ENCODE measurements at places on chromosomes 16 and 17.

GRCh38 chr17:73168667-73169066 is 3.9 kb downstream of the SSTR2 start:
- no peak for DNase-seq

DNA sequence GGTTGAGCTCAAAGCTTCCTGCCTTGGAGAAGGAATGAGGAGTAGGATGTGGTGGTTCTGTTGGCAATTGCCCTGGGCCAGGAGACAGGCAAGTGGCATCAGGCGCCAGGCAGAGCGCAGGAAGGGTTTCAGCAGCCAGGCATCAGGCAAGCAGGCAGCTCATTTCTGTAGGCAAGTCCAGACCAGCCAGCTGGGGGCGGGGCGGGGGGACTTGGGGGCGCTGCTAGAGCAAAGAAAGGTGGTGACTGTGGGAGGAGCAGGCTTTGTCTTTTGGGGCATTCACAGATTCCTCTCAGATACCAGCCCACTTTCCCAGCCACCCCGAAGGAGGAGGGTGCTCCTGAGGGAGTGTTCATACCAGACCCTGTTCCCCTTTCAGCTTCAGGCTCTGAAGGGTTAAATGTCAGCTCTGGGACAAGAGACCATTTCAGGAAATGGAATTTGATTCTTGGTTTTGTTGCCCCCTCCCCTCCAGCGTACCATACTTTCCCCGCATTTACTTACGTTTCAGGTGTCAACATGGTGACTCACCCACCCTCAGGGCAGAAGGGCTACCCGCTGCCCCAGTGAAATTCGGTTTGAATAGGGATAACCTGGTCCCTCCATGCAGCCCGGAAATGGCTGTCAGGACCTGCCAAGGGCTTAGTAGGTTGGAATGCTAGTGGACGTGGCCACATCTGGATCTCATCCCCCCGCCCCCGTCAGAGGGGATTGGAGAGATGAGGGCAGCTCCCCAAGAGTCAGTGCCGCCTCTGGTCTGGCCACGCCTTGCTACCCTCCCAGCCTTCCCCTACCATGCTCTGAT is 13.2 kb downstream of the NGFR start:
- DNase-seq, result no peak

- no peak for DNase-seq
Observed at GRCh38 chr16:14364386-14365199, 265.5 kb downstream of the PARN start.

DNA sequence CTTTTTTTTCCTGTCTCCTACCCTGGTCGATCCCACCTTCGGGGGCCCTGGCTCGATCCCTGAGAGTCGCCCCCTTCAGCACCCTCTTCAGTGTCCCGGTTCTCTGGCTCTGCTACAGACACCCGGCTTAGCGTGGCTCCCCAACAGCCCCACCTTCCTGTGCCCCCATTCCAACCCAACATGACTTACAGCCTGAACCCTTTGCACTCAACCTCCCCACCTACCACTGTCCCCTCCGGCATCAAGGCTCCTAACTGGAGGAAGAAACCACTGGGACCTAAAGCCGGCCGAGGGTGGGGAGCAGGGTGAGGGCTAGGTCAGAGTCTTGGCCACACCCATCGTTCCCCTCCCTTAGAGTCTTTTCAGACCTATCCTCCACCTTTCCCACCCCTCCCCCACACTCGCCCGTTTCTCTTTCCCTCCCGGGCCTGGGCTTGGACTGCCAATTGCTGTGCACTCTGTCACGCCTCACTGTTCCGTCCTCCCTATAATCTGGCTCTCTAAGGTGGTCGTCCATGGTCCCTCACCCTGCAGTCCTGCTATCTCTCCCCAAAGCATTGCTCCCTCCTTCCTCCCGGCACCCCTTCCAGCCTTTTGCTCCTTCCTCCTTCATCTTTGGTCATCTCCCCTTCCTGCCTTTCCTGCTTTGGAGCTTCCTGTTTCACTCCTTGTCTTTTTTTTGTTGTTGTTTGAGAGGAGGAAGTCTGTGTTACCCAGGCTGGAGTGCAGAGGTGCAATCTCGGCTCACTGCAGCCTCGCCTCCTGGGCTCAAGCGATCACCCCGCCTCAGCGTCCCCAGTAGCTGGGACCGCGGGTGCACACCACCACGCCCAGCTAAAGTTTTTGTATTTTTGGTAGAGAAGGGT is 890 bp upstream of the CLDN7 start:
- no peak for DNase-seq

DNA sequence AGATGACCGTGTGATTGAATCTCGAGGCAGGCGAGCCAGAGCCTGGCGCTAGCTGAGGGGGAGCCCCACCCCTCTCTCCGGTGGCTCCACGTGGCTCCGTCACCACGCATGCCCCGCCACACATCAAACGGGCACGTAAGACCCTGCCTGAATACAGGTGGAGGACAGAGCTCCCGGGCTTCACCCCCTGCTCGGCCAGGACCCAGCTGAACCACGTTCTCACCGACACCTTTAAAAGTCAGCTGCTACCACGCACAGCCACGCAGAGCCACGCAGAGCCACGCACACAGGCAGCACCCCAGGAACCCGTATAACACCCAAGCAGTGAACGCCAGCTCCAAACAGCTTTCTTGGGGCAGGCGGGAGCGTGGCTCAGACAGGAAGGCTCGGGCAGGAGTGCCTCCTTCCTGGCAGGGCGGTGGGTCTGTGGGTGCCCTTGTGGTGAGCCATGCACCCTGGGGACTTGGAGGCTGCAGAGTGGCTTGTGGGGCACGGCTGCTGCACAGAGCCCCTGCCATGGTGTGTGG is 4.4 kb downstream of the TMEM204 start:
- DNase-seq, result no peak

DNA sequence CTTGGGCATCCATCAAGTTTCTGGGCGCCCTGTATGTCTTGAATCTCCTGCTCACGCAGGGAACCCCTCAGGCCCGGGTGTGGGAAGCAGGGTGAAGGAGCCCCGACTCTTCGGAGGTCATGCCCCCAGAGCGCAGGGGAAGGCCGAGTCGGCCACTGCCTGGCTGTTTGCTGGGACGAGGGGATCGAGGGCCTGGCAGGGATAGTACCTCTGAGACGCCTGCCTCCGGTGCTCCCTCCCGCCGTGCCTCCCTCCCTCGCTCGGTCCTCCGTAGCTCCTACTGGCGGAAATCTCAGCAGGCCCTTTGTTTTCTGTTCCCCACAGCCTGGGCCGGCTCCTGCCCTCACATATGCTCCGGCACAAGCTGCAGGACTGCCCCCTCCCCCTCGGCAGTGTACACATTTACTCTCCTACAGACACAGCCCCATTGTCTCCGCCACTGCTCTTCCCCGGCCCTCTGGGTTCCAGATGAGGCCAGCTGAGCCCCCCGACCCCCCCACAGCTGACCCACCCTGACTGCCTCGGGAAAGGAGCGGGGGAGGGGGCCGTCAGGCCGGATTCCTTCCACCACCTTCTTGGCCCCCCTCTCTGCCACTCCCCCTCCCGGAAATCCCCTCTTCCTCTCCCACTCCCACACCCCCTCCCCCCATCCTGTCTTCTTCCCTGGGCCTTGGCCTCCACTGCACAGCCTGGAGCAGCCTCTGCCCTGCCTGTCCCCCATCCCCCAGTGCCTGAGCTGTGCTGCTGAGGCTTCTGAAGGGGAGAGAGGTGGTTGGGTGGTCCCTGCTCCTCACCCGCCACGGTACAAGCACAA is 1.4 kb downstream of the TRAF4 start:
- DNase-seq, result no peak

DNA sequence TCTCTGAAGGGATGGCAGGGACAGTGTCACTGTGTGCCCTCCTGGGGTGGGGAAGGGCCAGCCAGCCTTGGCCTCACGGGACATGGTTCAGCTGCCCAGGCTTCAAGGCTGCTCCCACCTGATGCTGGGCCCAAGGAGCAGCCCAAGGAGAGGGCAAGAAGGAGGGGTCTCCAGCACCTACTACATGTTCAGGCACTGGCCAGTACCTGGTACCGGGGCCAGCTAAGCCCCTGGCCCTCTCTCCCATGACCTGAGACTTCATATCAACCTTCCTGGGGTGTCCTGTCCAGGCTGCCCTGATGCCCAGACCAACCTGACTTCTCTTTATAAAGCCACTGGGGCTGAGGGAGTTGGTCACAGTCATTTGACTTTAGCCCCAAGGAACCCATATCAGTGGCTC is 1.3 kb downstream of the USH1G start:
- DNase-seq, result no peak

- no peak for DNase-seq
Observed at GRCh38 chr17:65099941-65100315, 37.2 kb upstream of the RGS9 start.

- DNase-seq, result no peak
Observed at GRCh38 chr17:66549731-66550207, 247.4 kb downstream of the PRKCA start.

- DNase-seq, result no peak
Observed at GRCh38 chr17:19359151-19359550, 3.4 kb downstream of the B9D1 start.

DNA sequence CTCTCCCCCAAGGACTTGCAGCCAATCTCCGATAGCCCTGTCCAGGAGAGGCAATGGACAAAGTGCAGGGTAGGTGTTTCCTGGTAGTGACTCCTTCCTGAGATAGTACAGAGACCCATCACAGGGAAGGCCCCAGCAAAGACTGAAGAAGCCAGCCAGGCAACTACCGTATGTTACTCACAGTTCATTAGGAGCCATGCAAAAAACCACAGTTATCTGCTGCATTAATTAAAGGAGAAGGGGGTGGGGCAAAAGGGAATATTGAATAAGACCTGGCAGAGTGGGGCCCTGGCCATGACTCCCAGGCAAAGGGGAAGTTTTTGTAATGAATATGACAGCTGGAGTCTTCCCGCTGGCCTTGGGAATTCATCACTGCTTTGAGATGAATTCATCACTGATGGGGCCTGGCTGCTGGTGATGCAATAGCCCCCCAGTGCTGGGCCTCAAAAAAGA is 2.5 kb upstream of the SLC13A2 start:
- no peak for DNase-seq

- no peak for DNase-seq
Observed at GRCh38 chr16:74759564-74759963, 15.1 kb downstream of the FA2H start.

- DNase-seq, result no peak
Observed at GRCh38 chr17:53032861-53033271, 789.9 kb upstream of the KIF2B start.

- no peak for DNase-seq
Observed at GRCh38 chr17:13200671-13201070, 182.8 kb upstream of the ELAC2 start.

GRCh38 chr17:79627184-79627765 is 16.4 kb upstream of the RBFOX3 start:
- no peak for DNase-seq

DNA sequence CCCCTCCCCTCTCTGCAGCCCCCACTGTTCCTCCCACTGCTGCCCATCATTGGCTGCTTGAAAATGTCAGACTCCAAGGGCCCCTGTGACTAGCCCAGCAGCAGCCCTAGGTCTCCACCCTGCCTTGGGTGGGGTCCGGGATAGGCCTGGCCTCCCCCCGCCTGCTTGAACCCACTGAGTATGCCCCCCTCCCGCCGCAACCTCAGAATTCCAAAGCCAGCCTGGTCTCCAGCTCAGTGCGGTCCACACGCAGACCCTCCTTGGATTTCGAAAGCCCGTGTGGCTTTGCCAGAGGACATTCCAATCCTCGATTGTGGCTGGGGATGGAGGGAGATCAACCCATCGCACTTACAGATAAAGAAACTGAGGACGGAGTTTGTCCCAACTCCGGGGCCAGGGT is 6.4 kb downstream of the DPEP1 start:
- no peak for DNase-seq

GRCh38 chr17:49741692-49742076 is 22.2 kb downstream of the FAM117A start:
- DNase-seq, result no peak
